Right ventricle myocardium inferior (tissue), 1 donor: ENCODE measurements at places on chromosomes 7 and 10. TPM values are rescaled to one million over a fixed set of nuclear protein-coding genes. Genes with fewer than 3 reads are reported as not detected.

GRCh38 chr7:117219485-117219884 is 103.4 kb downstream of the WNT2 start:
- DNase-seq = no peak

GRCh38 chr7:115417662-115418061 is 495.8 kb downstream of the MDFIC start:
- no peak for DNase-seq

DNA sequence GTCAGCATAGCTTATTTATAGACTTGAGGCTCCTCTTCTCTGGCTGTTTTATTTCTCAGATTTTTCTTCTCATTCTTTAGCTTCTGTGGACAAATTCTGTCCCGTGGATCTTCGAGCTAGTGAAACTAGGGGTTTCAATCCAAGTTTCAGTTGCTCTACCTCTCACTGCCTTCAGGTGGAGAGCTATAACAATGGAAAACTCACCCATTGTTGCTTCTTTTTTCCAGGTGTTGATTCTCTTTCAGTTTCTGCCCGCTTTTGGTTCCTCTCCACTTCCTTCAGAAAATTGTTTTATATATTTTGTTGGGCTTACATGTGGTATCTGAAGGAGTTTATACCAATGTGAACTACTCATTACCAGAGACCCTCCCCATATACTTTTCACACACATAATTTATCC is 266.1 kb downstream of the TCF7L2 start:
- DNase-seq = no peak

Gene RTKN2
- not detected for total RNA-seq

DNA sequence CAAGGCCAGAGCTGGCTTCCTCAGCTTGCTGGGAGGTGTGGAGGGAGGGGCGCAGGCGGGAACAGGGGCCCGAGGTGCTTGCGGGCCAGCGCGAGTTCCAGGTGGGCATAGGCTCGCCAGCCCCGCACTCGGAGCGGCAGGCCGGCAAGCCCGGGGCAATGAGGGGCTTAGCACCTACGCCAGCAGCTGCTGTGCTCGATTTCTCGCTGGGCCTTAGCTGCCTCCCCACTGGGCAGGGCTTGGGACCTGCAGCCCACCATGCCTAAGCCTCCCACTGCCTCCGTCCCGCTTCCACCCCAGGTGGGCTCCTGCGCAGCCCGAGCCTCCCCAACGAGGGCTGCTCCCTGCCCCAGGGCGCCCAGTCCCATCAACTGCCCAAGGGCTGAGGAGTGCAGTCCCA is 25.9 kb upstream of the MAT1A start:
- no peak for DNase-seq

DNA sequence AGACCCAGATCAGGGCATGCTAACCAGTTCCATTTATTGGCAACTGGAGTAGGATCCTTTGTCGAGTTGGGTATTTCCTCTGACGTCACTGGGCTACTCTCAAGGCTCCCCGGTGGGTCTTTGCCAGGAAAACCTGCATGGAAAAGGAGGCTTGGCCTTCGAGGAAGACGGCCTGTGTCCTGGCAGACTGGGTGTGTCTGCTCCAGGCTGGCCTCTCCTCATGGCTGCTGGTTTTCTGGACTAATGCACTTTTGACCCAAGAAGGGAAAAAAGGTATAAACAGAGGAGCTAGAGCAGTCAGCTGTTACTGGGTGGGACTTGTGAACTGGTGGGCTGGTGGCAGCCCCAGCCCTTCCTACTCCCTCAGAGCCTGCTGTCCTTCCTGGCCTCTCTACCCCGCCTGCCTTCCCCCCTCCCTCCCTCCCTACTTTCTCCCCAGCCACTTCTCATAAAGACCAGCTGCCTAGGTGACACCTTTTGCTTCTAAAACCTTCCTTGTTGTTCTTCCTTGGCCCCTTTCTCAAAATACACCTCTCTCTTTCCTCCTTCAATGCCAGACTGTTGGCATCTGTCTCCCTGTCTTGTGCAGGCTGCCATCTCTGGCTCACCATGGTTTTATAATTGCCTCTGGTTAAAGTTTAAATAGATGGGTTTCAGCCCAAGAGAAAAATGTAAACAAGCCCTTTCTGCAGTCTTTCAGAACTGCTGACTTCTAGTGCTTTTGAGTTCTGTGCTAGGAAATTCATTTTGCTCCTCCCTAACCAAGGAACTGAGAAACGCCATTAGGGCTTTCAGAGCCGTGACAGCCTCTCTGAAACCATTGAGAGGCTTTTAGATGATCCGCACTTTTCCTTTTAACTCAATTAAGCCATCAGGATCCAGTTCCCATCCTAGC is 101.8 kb upstream of the MKLN1 start:
- no peak for DNase-seq

DNA sequence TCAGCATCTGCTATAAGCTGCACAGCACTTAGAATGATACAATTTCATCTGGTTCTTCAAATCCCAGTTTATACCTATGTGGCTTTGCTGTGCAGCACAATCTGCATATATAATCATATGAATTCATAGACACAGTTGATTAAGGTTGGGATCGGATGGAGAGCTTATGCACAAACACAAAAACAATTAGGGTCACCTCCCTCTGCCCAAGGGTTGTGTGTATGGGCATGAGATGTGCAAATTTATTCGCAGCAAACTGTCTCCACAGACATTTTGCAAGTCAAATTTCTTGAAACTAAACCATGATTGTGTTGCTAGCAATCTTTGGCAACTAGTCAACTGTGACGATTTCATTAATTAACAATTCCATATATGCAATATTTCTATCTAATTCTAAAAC is 955.7 kb downstream of the SORCS3 start:
- no peak for DNase-seq

Gene FKBP6
- not detected for total RNA-seq

Gene NKX2-3
- not detected for total RNA-seq

GRCh38 chr7:127798769-127799372 is 146.9 kb downstream of the SND1 start:
- DNase-seq = no peak

GRCh38 chr7:3408814-3409595 is 108.0 kb downstream of the SDK1 start:
- DNase-seq = no peak

- no peak for DNase-seq
These were observed 48.9 kb upstream of the HABP2 start for GRCh38 chr10:113503930-113504329.

Gene EPDR1
- 55.1 TPM for total RNA-seq

Gene NPC1L1
- total RNA-seq = 0.05 TPM

Gene HEPACAM2
- not detected for total RNA-seq

- no peak for DNase-seq
These were observed 5.2 kb upstream of the KIF5B start for GRCh38 chr10:32061440-32061839.

DNA sequence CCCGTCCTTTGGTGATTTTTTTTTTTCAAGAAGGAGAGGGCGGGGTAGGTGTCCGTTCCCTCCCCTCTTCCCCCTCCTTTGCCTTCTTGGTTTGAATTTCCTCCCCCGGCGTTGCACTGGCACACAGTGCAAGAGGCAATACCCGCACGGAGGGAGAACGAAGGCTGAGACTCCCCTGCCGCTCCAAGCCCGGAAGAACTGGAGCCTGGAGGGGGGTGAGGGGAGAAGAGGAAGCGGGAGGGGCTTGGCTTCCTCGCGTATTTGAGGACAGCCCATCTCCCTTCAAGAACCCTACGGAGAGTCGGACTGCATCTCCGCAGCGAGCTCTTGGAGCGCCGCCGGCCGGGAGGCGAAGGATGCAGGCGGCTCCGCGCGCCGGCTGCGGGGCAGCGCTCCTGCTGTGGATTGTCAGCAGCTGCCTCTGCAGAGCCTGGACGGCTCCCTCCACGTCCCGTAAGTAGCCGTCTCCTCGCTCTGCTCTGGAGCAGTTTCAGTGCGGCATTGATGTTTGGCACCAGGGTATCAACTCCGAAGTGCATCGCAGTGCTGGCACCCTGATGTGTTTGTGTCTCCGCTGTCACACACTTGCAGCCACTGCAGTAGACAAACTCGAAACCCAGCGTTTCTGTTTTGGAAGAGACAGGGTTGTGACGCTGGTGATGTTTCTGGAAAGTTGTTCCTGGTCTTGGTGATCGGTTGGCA is at the start of gene CNTNAP2:
TSS of gene CNTNAP2 (plus strand) at position 281 of the 702 bp plus-strand sequence. CDS start at position 357, 76 bp downstream.
- DNase-seq = no peak

DNA sequence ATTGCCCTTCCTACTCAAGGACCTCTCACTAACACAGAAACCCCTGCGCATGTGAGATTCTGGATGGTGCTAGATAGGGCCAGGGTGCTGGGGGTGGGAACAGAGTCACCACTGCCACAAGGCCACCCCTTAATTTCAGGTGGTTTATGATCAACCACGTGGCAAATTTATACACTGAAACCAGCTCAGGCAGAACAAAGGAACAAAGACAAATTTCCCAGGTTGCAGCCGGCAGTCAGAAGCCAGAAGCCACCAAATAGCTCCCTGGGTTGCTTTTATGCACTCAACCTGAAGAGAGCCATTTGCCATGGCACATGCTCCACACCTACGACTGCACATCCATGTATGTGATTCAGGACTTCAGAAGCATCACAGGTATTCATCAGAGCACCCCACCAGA is 2.5 kb downstream of the VOPP1 start:
- no peak for DNase-seq

- no peak for DNase-seq
These were observed 48.7 kb downstream of the TSPAN15 start for GRCh38 chr10:69499726-69500689.

GRCh38 chr7:50450590-50451032 is 461 bp upstream of the FIGNL1 start:
- peak; percentile 73 for DNase-seq

Gene GNGT1
- not detected for total RNA-seq

Gene SEMA3D
- 1.6 TPM for total RNA-seq

GRCh38 chr7:55374213-55374612 is 9.1 kb downstream of the LANCL2 start:
- no peak for DNase-seq

DNA sequence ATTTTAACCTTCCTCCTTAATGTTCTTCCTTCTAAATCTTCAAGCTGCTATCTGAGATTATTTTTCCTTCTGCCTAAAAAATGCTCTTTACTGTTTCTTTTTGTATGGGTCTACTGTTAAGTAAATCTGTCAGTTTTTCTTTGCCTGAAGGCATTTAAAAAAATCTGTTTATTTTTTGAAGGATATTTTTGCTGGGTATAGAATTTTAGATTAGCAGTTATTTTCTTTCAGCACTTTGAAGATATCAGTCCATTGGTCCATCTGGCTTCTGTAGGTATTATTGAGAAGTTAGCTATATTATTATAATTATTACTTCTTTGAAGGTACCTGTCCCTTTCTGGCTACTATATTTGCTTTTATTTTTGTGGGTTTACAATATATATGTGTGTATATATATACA is 171.4 kb downstream of the BBS9 start:
- DNase-seq = no peak

Gene SLIT1
- total RNA-seq = 0.08 TPM

Gene TAS2R4
- 0.14 TPM for total RNA-seq

Gene SORCS1
- total RNA-seq = 2.9 TPM

Gene ASZ1
- total RNA-seq = not detected

Gene HTR5A
- not detected for total RNA-seq

DNA sequence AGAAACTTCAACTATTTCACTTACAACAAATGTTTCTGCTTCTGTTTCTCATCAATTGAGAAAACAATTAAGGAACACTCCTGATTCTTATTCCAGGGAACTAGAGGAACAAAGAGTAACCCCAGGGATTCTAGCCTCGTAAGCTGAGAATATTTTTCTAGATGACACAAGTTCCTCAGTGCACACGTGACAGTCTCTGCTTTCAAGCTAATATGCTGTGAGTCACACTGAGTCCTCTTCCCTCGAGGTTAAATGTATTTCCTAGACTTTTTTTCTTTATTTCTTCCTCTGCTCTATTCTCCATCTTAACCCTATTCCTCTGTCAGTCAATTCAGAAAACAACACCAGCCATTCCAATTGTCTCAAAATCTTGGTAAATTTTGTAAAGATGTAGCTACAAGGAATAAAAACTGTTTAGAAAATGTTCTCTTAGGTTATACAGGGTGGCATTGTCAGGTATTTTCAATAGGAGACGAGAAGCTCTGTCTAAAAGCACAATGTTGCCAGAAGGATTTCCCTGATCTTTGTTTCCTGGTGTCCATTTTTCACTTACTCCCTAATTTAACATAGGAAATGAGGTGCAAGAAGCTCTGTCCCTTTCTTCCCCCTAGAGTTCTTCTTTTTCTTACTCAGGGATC is 5.8 kb upstream of the C1GALT1 start:
- no peak for DNase-seq

Gene AZGP1
- total RNA-seq = 94.1 TPM

GRCh38 chr7:105016709-105017656 is 3.0 kb downstream of the KMT2E start:
- no peak for DNase-seq

GRCh38 chr10:116766241-116766827 is 24.0 kb upstream of the HSPA12A start:
- DNase-seq = no peak

Gene PWWP2B
- 22.3 TPM for total RNA-seq

GRCh38 chr10:16907687-16908086 is 90.5 kb upstream of the RSU1 start:
- DNase-seq = no peak

DNA sequence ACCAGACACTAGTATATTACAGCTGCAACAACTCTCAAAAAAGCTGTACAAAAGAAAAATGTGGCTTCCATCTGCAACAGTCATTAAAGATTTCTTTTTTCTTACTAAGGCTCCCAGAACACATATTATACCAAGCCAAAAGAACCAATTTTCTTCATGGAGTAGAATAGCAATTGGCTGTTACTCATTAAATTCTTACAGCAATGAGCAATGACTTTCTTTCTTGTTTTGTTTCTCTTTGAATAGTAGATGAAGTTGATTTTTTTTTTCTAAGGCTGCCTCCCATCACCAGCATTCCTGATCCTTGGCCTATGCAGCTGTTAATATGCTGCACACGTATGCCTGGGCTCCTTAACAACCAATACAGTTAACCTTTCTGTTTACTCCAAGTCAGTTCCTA is 36.6 kb upstream of the SPOCK2 start:
- no peak for DNase-seq

GRCh38 chr7:2705371-2706096 is 17.5 kb downstream of the AMZ1 start:
- DNase-seq = no peak

DNA sequence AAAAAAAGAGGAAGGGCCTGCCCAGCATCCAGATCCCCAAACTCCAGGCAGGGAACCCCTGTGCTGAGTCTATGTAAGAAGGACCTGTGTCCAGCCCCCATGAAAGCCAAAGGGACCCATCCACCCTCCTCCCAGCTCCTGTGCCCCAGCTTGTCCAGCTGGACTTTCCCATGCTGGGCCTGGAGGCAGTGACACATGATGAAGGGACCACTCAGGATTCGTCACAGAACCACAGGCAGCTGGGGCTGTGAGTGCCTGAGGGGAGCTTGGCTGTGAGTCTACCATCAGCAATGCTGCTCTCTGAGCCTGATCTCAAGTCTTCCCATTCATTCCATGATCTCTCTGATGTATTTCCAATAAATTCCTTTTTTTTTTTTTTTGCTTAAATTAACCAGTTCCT is 36.2 kb upstream of the MNX1 start:
- no peak for DNase-seq

Gene EIF3B
- 68.1 TPM for total RNA-seq

Gene MKX
- total RNA-seq = 0.14 TPM
